ENCODE measurements at places on chromosomes 6 and 20.

- no peak for DNase-seq
These were observed 1.6 kb downstream of the PGBD1 start for GRCh38 chr6:28282926-28283325.

DNA sequence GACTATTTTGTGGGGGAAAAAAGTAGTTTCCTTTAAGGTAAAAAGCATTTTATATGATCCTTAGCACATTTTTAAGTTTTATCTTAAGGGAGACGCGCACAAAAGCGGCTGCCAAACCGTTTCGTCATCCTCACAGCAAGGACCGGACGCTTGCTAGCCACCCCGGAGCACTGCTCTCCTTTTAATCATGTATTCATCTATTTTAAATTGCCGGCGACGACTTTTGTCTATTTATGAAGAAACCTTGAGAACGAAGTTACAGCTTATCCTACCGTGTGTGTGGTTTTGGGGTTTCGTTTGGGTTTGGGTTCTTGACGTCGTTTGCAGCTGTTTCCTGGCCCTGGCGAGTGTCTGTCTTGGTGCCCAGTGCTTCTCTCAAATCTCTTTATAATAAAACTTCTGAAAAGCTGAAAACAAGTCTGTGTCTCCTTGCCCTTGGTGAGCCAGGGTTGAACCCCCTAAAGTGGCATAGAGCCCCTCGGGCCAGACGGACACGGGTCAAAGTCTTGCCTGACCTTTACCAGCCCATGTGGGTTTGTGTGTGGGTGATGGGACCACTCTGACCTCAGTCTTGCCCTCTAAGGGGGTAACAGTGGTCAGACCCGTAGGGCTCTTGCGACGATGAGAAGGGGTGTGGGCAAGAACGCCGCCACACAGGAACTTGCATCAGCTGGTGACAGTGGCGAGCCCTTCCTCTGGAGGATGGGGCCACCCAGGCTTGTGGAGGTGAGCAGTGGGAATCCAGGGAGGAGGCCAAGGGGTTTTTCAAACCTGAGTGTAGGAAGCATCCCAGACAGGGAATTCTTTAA is 117.6 kb downstream of the JPH2 start:
- DNase-seq, result no peak

DNA sequence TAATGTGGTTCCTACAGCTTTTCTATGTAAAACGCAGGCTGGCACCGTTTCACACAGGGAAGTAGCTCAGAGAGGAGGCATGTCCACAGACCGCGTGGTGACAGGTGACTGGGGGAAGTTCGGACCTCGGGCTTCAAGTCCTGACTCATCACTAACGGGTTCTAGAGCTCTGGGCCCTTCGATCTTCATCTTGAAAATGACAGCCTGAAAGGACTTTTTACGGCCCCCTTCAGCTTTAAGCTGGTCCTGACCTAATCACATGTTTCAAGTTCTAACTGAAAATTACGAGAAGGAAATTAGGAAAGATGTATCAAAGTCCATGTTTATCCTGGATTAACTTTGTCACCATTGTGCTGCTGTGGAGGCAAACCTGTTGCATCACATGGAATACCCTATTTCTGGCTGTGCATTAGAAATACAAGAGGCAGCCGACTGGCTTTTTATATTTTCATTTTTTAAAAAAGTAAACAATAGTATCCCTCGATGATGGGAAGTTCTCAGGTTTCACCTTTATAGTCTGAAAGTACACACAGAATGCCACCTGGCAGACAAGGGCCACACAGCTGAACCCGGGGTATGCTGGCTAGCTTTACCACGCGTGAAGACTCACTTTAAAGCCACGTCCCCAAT is 2.0 kb downstream of the MAN1A1 start:
- peak; percentile 39 for DNase-seq

DNA sequence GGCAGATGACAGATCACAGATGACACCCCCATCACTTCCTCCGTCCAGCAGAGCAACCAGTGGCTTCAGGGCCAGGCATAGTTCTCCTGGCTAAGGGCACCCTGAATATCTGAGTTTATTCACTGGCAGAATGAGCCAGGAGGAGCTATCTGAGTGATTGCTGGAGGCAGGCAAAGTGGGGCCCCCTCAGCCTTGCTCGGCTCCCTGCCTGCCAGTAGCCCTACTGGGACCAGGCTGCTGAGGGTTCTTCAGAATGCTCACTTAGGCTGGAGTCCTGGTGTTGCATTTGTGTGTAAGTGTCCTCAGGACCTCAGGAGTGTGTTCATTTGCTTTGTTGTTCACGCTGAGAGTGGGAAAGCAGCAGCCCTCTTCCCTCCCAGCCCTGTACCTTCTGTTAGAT is 31.2 kb downstream of the CHMP4B start:
- DNase-seq, result no peak

GRCh38 chr6:37631295-37631694 is 66.4 kb downstream of the MDGA1 start:
- DNase-seq, result no peak

GRCh38 chr6:25278914-25279747 is at the start of gene CARMIL1:
Gene CARMIL1, plus strand, starts transcription at chr6:25279374. Its CDS starts 422 bp downstream, at chr6:25279796.
- peak; percentile 74 for DNase-seq

- no peak for DNase-seq
These were observed 3.6 kb downstream of the DOP1A start for GRCh38 chr6:83071023-83071422.

All from HCEC 1CT (cell line).